Stimulated activated CD4-positive, alpha-beta T cell treated with anti-CD3 and anti-CD28 coated beads, Interleukin-1b, Interleukin-23, amount 100 ng/mL, for 1 hour (primary cell): ENCODE measurements at places on chromosomes 12 and 14.

- no peak for DNase-seq
Observed at GRCh38 chr14:94471045-94471444, 5.0 kb downstream of the SERPINA9 start.

- DNase-seq, result no peak
Observed at GRCh38 chr14:34633742-34634141, 3.8 kb upstream of the SNX6 start.

GRCh38 chr14:75426332-75427125, 1.3 kb upstream of the JDP2 start:
- no peak for DNase-seq

DNA sequence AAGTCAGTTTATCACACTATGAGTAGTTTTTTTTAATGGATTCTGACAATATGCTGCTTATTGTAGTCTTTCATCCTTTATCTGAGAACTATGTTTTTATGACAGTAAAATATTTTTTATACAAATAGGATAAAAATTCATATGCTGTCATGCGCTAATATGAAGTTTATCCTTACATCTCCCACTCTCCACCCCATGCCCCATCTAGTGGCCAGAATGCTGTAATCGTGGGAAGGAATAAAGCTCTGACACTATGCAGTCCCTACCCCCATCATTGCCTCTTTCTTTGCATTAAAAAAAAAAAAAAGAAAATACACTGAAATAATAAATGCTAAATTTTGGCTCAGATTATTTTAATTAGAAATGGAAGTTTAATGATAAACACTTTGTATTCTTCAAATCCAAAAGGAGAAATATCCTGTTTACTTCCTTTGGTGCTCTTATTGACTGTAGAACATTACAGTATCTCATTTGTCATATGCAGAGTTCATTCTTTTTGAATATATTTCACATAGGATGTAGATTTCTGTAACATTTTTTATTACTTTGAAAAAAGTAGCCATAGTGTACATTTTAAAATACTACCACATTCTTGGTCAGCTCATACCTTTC, 145.9 kb upstream of the SLCO1C1 start:
- DNase-seq, result no peak
